ENCODE measurements at places on chromosomes 13 and 19.
A peak's percentile ranks its signal among the peaks of the same experiment; 100 is the strongest.

- DNase-seq: no peak
Measured at GRCh38 chr19:55559684-55560083, 14.3 kb upstream of the SBK3 start.

DNA sequence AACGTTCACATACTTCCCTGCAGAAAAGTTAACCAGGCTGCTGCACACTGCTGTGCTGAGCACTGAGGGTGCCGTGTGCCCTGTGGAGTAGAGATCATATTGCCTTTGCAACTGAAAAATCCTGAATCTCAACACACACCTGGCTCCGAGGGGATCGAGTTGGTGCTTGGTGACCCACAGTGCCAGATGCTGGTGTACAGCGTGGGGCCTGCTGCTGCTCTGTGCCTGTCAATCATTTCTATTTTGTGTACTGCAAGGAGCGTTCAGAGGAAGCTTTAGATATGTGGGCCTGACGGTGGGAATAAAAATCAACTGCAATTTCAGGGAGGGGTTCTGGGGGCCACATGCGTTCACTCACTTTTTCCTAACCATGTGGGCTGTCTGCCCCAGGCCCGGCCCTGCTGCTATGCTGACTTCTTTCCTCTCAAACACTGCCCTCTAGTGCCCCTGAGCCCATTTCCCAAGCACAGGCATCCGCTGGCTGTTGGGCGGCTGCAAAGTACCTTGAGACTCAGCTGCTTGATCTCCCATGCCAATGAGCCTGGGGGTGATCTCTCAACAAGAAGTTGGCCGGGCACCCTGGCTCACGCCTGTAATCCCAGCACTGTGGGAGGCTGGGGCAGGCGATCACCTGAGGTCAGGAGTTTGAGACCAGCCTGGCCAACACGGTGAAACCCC is 9.7 kb upstream of the LENG8 start:
- DNase-seq: no peak

DNA sequence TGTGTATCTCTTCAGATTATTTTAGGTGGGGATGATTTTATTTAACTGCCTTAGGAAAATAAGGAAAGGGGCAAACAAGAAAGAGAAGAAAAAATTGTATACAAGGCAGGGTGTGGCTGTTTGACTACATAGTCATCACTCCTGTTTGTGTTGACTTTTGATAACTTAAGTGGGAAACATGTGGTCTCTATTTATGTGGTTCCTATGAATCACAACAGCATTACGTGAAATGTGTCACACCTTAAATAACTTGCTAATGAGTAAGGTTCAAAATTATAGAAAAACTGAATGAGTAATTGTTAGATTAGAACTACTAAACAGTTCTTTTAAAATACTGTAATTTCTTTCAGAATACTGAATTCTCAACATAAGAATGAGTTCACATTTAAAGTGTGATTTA is 69.3 kb downstream of the LMO7 start:
- no peak for DNase-seq

GRCh38 chr13:114025714-114026431 is 52.0 kb upstream of the C13orf46 start:
- no peak for DNase-seq

- no peak for DNase-seq
Measured at GRCh38 chr13:53121919-53122318, 93.3 kb downstream of the OLFM4 start.

DNA sequence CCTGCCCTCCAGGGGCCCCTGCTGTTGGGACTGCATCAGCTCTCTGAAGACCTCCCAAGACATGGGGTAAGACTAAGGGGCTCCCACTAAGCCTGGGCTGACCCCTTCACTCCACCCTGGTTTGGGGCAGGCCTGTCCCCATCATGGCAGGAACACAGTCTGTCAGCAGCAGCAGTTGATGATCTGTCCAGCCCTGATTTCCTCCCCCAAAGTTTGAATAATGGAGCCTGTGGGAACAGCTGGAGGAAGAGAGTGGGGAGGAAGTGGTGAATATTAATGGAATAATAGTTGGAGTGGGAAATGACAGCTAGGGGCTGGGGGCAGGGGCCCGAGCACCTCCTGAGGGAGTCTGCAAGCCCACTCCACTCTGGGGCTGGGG is 1.3 kb upstream of the B3GNT8 start:
- DNase-seq: no peak

GRCh38 chr13:79830945-79831344 is 350.0 kb downstream of the NDFIP2 start:
- DNase-seq: no peak

DNA sequence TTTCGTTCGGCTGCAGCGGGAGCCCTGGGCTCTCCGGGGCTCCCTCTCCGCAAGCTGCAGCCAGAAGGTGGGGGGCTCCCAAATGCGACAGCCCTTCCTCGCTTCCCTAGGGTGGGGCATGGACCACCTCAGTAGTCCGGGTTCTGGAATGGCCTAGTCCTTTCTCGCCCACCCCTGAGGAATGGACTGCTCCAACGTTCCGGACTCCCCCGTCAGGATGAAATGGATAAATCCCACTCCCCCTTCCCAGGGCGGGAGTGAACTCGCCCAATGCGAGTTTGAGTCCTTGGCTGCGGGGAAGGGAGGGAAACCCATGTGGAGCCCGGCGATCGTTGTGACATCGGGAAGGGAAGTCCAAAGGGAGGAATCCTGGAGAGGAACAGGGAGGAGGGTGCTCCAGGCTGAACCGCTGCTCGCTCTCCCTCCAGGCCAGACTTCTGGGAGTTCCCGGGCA is 5.5 kb downstream of the HRC start:
- DNase-seq: no peak

DNA sequence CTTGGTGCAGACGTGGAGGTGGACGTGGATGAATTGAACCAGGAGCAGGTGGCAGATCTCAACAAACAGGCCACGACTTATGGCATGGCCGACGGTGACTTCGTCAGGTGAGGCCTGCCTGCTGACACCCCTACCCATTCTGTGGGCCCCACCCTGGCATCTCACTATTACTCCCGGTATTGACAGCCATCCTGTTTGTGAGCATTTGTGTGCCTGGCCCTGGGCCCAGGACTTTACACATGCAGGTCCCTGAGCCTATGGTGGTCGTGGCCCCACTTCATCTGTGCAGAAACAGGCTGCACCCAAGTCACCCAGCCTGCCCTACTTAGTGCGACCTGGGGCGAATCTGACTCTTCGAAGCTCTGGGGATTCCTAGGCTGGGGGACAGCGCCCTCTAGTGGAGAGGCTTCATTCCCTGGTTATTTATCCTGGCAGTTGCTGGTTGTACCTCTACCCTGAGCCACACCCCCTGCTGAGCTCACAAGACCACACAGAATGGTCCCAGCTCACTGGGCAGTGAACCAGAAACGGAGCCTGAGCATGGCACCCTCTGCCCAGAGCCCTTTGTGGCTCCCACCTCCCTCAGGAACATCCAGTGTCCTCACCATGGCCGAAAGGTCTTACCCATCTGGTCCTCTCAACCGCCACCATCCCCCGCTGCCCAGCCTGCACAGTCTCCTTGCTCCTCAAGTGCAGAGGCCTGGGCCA is 16.9 kb downstream of the ZNF296 start:
- peak; percentile 61 for DNase-seq

DNA sequence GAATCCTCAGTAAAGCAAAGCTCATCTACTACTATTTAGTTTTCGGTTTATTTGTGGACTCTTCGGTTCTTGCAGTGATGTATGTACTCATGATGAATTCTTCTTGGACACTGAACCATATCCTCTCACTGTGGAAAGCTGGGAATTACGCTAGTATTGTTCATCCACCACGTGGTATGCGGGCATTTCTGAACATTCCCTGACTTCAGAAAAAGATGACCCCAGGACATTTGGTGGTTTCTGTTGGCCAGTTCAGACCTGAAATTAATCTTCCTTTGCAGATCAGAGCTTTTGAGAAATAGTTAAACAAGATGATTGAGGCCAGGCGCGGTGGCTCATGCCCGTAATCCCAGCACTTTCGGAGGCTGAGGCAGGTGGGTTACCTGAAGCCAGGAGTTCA is 25.3 kb upstream of the FBN3 start:
- DNase-seq: no peak

DNA sequence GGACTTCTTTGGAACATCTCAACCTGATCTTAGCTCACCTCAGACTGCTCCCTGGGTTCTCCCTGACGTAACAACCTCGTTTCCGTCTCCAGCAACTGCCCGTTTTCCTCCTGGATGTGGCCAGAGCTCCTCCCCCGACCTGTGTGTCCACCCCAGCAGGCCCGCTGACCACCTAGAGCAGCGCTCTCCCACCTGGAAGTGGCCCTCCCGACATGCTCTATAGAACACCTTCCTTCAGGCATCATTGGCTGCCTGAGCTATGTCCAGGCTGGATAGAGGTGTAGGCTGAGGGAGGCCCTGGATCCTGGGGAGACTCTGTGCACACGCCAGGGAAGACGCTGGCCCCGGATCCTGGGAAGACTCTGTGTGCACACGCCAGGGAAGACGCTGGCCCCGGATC is 81.3 kb downstream of the TEX29 start:
- DNase-seq: no peak

GRCh38 chr19:5484398-5485285 is 29.4 kb downstream of the ZNRF4 start:
- DNase-seq: no peak

DNA sequence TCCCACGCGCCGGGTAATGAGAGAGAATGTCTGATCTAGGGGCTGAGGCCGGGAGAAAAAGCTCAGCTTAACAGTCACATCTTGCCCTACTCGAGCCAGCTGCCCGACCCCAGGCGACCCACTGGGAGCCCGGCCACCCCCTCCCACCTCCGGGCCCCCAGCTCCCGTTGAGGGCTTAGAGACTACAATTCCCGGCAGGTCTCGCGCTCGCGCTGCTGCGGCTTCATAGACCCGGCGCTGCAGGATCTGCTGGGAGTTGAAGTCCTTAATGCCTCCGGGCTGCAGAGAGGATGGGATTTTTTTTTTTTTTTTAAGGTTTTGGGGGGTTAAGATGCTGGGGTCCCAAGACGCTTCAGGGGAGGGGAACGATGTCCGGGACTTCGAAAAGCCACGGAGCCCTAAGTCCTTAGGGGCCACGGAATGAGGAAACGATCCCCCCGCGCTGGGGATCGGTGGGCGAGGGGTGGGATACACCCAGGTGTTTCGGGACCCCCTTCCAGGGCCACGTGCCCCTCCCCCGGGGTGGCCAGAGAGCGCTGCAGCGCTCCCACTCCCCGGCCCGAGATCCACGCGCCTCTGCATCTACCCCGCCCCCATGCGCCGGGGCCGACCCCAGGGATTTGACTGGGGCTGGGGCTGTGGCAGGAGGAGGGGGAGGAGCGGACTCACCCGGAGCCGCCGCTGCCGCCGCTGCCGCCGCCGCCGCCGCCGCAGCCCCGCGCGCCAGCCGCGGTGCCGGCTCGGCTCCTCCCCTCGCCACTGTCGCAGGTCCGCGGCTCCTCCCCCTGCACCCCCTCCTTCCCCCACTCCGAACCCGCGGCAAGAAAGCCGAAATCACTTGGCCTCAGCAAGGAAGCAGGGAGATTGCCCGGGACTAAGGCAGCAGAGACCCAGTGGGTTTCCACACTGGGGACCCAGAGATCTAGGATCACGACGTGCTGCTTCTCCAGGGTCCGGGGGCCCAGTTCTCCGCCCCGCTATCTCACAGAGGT is at the start of gene SYT3:
SYT3 (minus strand) TSS at position 761 of the 992 bp plus-strand sequence. CDS start 2,470 bp downstream, outside the sequence.
- DNase-seq: peak; percentile 13

DNA sequence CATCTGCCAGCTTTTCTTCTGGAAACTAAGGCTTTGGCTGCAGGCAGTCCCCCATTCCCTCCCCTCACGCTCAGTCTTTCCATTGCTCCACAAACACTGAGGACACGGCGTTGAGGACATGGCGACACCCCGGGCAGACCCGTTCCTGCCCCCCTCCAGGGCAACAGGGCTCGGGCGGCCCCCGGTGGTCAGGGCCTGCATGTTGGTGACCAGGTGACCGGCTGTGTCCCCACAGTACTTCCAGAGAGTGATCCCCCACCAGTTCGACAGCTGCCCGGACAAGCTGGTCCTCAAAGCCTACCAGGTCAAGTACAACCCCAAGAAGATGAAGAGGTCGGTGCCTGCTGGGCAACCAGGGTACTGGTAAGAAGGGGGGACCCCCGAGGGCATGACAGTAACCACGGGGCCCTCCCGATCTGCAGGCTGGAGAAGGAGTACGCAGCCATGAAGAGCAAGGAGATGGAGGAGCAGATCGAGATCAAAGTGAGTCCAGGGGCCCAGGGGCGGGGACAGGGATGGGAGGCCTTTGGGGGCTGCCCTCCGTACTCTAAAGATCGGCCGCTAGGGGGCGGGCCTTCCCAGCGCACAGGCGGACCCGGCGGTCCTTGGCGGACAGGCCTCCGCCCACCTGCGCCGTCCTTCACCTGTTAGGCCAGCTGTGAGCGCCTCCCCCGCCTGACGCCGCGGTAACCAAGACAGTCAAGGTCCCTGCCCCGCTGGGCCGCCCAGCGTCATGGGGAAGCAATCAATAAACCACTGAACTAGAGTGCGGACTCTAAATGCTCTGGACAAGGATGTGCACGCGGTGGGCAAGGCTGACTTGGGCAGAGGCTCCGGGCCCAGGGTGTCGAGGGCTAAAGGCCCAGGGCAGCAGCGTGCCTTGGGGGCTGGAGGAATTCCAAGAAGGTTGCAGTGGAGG is 21.1 kb downstream of the PRR36 start:
- DNase-seq: peak; percentile 54

DNA sequence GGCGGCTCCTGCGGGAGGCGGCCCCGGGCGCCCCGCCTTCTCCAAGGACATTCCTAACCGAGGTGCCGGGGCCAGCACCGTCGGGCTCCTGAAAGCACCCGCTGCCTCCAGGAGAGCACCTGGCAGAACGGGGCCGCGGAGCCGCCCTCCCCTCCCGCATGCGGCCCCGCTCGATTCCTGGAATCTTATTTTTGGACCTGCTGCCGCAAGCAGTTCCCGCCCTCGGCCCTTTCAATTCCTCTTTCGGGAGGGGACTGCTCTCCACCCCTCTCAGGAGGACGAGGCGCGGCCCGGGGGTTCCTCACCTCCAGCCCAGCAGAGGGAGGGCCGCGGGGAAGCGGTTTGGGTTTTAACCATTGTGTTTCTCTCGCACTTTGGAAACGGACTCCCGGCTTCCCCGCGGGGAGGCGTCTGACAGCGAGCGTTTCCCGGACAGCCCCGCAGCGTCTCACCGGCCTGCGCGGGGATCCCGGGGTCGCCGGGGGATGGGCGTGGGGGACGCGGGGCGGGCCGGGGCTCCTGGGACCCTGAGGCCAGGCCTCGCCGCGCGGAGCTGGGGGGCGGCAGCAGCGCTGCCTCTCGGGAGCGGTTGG is 849 bp downstream of the GAS6 start:
- no peak for DNase-seq

DNA sequence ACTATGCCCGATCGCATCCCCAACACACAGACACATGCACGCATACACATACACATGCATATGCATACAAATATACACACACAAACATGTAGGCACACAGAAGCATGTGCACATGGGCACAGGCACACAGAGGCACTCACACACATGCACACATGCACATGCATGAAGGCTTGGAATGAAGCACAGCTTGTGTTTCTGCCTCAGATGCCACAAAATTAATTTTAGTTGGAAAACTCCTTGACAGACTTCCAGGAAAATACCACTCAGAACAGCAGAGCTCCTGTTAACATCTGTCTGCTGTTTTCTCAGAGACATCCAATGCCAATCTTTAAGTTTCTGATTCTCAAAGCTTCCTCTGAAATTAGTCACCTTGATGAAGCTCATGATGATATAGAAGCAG is 532.7 kb downstream of the RFC3 start:
- no peak for DNase-seq

Measured in stimulated activated CD8-positive, alpha-beta memory T cell treated with anti-CD3 and anti-CD28 coated beads, Interleukin-15, amount 100 ng/mL, for 48 hours (primary cell).